Kasumi-1 (cell line): ENCODE measurements at places on chromosomes 5 and 9.

GRCh38 chr5:85576666-85577065 is 1041.1 kb upstream of the COX7C start:
- no peak for DNase-seq

DNA sequence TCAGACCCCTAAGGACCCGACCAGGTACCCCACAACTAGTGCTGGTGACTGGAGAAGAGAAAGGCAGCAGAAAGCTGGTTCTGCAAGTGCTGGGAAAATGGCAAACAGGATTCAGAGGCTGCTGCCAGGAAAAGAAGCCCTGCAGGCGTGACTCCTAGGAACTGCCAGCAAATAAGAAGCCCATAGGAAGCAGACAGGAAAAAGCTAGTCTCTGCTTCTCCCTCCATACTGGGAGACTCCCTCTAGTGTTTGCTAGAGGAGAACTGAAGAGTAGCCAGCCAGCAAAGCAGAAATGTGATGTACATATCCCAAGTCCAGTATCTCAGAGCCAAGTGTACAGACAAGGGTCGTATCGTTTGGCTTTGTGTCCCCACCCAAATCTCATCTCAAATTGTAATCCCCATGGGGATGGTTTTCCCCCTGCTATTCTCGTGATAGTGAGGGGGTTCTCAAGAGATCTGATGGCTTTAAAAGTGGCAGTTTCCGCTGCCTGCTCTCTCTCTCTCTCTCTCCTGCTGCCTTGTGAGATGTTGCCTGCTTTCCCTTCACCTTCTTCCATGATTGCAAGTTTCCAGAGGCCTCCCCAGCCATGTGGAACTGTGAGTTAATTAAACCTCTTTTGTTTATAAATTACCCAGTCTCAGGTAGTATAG is 38.1 kb upstream of the TUSC1 start:
- peak; percentile 27 for DNase-seq

GRCh38 chr5:112584781-112585180 is 152.9 kb upstream of the APC start:
- no peak for DNase-seq

DNA sequence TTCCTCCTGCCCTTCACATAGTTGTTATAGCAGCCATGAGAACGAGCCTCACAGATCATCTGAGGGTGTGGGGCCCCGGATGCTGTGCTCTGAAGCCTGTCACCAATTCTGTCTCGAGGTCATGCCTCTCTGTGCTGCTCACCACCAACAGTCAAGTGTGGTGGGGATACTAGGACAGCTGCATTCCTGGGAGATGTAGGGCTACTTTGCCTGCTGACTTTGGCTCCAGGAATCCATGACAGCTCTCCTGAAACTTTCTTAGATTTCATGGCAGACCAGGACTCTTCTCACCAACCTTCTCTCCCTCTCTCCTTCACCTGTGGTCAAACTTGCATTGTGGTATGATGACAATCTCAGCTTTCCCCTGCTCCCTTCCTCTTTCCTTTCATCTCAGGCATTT is 395.9 kb downstream of the PSAT1 start:
- DNase-seq: no peak

- DNase-seq: no peak
These were observed 22.3 kb upstream of the TAL2 start for GRCh38 chr9:105639936-105640335.

DNA sequence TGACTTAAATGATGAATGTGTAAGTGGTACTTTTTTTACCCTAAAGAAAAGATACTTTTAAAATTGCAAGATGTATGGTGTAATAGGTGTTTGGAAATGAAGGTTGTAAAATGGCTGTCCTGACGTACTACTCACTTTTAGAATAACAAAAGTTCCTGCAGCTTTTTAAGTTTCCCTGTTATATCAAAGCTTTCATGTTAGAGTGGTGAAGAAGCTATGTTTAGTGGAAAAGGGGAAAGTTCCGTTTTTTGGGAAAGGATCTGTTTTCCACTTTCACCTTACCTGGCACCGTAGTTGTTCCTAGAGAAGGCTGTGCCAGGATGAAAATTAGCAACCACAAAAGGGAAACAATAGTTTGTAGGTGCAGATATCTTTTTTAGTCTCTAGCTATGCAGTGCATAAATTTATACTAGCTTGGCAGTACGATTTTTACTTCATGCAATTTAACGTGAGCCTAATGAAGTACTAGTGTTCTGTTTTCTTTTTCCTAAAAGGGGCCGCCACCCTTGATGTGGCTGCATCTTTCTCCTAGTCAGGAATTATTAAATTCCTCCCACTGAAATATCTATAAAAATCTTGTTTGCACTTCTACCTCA is 1.3 kb downstream of the TNPO1 start:
- no peak for DNase-seq

GRCh38 chr5:156826150-156826549 is 23.9 kb upstream of the PPP1R2B start:
- DNase-seq: no peak

DNA sequence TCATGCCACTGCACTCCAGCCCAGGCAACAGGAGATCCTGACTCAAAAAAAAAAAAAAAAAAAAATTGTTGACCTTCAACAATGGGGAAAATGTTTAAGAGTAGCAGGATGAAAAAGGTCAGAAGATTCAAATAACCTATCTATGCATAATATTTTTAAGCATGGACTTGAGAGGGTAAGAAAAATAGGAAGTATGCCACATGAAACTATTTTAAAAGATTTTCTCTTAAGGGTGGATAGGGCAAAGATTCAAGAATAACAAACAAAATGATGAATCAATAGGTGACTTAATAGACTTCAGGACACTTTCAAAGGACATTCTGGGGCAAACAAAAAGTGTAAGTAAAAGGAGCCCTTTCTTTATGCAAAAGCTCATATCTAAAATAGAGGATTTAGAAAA is 3.2 kb downstream of the TEX48 start:
- no peak for DNase-seq

DNA sequence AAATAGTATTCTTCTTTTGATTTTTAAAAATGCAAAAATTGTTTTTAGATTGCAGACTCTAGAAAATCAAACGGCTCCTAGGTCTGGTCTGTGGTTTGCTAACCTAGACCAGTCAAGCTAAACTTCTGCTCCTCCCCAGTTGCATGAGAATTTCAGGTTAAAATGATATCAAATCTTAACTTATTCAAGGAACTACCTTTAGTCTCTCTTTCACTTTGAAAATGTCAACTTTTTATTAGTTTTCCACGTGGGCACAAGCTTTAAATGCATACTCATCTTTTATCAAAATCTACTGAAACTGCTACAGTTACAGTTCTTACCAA is 8.8 kb downstream of the CAMK4 start:
- DNase-seq: no peak

- peak; percentile 66 for DNase-seq
These were observed 14.6 kb upstream of the CFAP95 start for GRCh38 chr9:69805962-69806515.

- DNase-seq: no peak
These were observed 212.2 kb downstream of the SMARCA2 start for GRCh38 chr9:2227144-2227867.

DNA sequence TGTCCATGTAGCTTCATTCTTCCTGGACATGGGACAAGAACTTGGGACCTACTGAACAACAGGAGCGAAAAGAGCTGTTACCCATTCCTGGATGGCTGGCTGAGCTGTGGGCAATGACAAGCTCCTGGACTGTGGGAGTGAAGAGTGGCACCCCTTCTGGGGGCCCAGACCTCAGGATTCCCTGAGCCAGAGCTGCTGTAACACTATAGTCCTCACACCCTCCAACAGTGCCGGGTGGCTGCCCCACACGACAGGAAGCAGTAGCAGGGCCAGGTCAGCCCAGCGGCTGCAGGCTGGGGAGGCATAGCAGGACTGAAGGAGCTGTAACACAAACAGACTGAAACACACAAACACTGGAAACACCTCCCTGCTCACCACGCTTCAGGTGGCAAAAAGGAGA is 169.7 kb upstream of the IRX2 start:
- no peak for DNase-seq

- no peak for DNase-seq
These were observed 125.5 kb downstream of the PALM2AKAP2 start for GRCh38 chr9:109905472-109905871.

DNA sequence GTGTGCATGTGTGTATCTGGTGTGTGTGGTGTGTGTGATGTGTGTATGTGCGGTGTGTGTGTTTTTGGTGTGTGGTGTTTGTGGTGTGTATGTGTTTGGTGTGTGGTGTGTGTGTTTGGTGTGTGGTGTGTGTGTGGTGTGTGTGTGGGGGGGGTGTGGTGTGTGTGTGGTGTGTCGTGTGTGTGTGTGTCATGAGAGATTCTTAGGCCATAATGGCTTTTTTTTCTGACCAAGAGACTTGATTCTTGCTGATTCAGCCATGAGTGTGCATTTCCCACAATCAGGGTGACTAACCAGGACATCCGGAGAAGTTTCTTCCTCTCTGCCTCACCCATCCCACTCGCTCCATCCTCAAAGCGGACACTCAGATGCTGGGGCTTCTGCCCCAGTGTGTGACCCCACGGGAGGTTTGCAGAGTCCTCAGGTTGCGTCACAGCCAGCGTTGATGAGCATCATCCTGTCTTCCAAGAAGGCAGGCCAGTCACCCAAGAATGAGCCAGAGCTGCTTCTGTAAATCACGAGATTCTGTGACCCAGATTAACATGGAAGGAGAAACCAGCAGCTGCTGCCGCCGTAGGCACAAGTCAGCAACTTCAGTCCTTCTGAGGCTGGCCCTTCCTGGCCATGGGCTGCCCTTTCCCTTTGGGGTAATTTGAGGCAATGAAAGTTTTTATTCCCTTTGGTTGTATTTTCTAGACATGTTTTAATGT is 12.5 kb upstream of the CTSL start:
- peak; percentile 3 for DNase-seq

- no peak for DNase-seq
These were observed 77.2 kb downstream of the MRPS30 start for GRCh38 chr5:44885903-44886302.

GRCh38 chr9:121230256-121230655 is 28.6 kb upstream of the RAB14 start:
- DNase-seq: no peak

- no peak for DNase-seq
These were observed 38.0 kb downstream of the GDA start for GRCh38 chr9:72187121-72187695.

- no peak for DNase-seq
These were observed 417.0 kb upstream of the ADAMTSL1 start for GRCh38 chr9:18056993-18057369.

DNA sequence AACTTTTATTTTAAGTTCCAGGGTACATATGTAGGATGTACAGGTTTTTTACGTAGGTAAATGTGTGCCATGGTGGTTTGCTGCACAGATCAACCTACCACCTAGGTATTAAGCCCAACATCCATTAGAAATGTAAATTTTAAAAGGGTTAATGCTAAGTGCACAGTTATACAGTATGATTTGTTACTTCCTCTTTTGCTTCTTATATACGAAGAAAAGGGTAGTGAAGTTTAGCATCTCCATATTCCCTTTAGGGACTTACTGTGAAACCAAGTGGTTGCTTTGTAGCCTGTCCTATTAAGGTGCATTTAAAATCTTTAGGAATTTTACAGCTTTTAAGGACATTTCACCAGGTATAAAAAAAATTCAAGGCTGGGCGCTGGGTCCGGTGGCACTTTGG is 46.4 kb downstream of the RBM27 start:
- DNase-seq: peak; percentile 82

DNA sequence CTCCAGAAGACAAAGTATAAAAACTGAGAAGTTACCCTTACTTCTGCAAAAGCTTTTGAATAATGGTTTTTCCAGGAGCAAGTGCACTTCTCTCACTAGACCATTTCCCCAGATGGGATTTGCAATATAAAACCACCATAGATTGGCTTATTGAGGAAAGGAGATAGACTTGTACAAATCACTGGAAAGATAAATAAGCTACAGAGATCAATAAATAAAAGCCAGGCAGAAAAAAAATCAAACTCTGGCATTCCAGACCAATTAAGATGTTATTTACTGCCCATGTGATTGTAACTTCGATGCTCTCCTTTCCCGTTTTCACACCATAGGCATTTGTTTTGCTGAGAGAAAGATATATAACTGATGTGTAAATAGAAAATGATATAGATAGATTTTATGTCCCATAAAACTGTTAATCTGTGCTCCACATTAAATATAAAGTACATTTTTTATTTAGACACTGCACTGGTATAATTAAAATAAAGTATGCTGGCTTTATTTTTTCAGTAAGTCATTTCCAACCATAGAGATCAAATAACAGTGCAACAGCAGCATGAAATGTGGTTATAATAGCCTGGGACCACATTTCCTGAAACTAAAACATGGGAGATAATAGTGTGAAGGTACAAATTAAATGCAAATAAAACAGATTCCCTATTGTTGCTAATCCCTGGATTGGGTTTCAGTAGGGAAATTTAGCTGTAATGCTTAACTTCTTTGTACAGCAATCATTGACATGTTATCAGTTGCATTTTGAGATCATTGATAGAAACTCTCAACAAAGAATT is 177.7 kb downstream of the NR2F1-AS1 start:
- DNase-seq: no peak

DNA sequence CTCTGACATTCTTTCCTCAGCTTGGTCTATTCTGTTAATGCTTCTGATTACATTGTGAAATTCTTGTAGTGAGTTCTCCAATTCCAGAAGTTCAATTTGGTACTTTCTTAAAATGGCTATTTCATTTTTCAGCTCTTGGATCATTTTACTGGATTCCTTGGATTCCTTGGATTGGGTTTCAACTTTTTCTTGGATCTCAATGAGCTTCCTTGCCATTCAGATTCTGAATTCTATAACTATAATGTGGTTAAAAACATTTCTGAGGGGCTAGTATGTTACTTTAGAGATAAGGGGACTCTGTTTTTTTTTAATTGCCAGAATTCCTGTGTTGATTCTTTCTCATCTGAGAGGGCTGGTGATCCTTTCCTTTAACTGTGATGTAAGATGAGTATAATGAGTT is 136.4 kb downstream of the MCTP1 start:
- no peak for DNase-seq

DNA sequence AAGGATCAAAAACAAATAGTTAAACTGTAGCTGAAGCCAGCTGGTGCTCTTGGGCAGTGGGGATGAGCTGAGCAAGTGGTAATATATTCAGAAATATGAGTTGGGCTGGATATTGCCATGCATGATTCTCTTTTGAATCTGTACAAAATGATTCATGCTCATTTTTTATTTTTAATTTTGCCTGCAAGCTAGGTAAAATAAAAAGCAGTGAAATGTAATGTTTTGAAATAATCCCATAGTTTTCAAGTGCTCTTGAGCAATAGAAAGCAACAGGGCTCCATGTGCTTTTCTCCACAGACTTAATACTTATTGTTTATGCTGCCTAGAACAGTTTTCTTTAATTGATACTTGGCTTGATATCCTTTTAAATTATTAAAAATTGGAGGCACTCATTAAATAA is 489.3 kb downstream of the TLE4 start:
- DNase-seq: no peak

DNA sequence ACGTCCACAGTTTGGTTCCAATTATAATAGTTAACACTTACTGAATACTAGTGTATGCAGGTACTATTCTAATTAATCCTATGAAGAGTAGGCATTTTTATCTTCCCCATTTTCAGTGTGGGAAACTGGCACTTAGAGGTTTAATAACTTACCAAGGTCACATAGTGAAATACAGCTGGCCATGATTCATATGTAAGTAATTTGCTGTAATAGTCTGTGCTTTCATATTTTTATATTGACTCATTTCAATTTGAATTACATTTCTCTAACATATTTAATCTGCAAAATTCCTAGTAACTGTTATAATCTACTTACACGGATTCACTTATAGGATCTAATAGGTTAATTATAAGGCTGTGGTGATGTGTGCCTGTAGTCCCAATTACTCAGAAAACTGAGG is 19.4 kb downstream of the CCNH start:
- DNase-seq: no peak
